HS-5 (cell line): ENCODE measurements at places on chromosomes 2 and 18.

- peak; percentile 26 for DNase-seq
Observed at GRCh38 chr2:96867756-96868554, 1.9 kb downstream of the SEMA4C start.

- no peak for DNase-seq
Observed at GRCh38 chr2:60290509-60290908, 262.9 kb downstream of the BCL11A start.

- peak; percentile 39 for DNase-seq
Observed at GRCh38 chr2:179592167-179592936, 269.1 kb downstream of the ZNF385B start.

GRCh38 chr2:173028671-173029070 is 47.0 kb upstream of the MAP3K20 start:
- no peak for DNase-seq

GRCh38 chr18:48825101-48825745 is 125.5 kb downstream of the SMAD7 start:
- DNase-seq = no peak

- no peak for DNase-seq
Observed at GRCh38 chr18:41923446-41923845, 31.6 kb upstream of the PIK3C3 start.

DNA sequence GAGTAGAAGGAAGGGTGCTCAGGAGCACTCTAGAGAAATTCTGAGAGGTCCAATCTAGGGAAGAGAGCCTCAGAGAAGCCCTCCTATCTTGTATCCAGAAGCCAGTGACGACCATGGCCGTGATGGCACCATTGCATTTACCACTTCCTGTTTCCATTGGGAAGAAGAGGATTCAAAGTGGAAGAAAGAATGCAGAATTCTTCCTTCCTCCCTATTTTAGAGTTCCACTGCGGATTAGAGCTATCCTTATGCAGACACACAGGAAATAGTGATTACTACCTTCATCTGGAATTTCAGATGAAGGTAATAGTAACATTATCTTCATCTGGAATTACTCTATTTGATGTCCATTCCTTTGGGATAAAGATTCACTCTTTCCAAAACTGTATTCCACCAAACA is 45.6 kb upstream of the PCBP1 start:
- peak; percentile 33 for DNase-seq

DNA sequence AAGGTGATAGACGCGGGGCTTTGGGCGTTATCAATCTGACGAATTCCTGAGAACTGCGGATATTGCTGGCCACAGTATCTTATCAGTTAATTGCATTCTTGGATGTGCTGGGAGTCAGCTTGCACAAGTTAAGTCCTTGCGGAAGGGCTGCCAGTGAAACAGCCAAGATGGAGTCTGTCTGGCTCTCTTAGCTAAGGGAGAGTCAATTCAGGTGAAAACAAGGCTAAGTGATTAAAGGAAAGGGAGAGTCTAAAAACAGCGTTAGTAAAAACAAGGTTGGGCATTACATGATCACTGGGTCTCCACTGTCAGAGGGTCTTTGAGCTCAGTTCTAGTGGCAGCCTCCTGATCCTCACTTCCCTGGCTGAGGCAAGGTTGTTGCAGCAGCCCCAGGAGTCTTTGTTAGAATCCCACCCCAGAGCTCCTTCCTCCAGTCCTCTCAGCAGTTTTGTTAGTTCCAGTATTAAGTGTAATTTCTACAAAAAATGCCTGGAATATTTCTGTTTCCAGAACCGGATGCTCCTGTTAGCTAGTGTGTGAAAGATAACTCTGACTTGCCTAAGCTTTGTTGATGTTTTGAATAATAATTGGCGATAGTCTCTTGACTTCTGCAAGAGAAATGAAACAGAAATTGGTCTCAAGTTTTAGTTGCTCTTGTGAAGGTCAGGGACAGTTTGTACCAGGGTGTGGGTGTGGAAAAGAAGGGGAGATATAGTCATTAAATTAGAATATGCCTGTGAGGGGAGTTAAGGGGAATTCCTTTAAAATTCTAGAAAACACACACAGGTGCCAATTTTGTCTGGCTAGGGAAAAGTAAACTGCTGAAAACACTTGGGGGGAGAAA is 10.6 kb downstream of the CFLAR start:
- DNase-seq = no peak

GRCh38 chr2:210667711-210668110 is 111.3 kb downstream of the CPS1 start:
- DNase-seq = no peak

DNA sequence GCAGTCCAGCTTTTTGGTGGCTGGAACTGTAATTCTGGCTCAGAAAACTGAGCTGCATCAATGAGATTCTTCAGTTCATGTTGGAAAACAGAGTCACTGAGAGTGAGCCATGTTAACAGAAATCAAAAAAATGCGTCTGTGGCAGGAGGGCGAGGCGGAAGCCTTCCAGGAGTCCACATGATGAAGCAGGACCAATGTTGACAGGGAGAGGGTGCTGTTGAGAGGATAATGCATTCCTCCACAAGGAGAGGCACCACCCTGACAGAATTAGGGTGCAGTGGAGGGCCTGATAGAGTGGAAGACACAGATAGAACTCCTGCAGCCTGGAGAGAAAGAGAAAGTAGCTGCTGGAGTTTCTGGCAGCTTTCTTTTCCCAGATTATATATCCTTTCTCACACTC is 111.5 kb downstream of the MGAT5 start:
- DNase-seq = no peak

GRCh38 chr18:39340418-39340817 is 1774.8 kb upstream of the CELF4 start:
- no peak for DNase-seq

DNA sequence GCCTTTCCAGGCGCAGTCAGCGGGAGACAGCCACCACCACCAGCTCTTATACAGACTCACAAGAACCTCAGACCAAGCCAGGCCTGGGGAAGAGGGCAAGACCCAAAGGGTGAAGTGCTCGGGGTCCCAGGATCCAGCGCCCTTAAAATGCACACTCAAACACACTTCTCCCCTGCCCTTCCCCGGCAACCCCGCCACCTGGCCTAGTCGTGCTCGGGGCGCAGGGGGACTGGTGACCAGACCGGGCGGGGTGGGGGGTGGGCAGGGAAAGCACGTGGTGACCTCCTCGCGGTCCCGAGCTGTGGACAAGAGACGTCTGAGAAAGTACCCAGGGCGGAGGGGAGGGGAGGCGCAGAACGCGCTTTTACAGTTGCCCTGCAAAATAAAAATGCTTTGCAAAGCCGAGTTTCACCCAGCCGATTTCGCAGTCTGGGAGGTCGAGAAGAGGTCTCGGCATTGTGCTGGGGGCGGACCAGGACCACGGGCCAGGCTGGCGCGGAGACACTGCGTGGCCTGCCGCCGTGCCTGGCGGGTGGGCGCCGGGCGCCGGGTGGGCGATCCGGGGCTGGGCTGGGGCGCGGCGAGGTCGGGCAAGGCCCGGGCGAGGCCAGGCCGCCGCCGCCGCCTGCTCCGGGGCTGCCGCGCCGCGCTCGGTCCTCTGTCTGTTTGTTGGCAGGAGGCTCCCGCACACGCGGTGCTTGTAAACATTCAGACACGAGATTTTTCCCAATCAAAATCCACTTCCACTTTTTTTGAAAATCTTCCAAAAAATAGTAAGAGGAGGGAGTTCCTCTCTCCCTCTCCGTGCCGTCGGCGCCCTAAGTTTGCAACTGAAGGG is 2.0 kb downstream of the BCL11A start:
- DNase-seq = no peak

DNA sequence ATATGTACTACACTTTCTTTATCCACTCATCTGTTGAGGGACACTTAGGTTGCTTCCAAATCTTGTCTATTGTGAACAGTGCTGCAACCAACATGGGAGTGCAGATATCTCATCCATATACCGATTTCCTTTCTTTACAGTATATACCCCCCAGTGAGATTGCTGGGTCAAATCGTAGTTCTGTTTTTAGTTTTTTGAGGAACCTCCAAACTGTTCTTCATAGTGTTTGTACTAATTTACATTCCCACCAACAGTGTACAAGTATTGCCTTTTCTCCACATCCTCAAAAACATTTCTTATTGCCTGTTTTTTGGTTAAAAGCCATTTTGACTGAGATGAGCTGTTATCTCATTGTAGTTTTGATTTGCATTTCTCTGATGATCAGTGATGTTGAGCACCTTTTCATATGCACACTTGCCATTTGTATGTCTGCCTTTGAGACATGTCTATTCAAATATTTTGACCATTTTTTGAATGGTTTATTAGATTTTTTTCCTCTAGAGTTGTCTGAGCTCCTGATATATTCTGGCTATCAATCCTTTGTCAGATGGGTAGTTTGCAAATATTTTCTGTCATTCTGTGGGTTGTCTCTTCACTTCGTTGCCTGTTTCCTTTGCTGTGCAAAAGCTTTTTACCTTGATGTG is 12.2 kb downstream of the PLEK start:
- DNase-seq = no peak

DNA sequence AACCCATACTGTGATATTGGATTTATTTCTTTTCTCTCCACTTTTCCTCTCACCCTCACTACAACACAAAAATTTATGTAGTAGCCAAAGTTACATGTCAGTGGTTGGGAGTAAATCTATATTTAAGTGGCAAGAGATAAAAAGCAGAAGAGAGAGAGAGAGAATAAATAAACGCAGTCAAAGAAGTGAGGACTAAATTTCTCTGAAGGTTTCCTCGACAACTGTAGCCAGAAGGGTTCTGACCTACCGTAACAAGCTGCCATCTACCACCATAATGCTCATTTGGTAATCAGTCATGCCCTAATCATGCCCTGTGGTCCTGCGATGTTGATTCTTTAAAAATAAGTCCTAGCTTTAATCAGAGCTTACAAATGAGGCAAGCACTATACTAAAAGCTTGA is 9.1 kb downstream of the ARHGAP28 start:
- no peak for DNase-seq

DNA sequence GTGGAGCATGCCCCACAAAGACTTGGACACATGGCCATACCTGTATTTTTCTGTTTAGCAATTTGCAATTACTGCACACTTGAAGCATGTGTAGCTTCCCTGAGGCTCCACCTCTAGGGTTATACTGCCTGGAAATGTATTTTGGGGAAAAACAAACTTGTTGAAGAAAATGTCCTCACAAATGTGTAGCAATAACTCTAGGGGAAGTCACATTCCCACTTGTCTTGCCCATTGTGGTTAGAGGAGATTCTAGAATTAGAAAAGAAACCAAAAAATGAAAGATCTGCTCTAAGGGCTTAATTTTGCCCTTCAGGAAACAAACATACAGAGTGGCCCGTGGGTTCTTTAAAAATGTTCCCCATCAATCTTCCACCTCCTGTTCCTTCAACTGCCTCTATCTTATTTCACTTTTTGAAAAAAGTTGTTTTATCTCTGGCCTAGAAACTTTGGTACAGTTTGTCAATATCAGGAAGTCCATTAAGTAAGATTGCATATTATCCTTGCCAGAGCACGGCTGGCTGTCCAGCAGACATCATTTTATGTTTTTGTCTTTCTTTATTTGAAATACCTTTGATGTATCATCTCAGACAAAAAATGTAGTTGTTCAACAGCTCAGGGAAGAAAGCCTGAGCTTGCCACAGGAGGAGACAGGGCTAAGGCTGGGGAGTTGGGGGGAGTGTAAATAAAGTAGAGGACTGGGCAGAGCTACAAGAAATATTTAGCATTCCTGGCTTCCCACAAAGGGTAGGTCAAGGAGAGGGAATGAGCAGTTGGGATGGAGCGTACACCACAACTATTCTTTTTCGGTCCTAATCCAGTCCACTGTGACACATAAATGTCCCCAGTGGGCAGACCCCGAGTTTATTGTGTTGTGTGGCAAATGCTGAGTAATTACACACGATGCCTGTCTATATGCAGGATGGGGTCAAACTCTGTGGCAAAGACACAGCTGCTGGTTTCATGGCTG is 96.8 kb upstream of the CDC42EP3 start:
- peak; percentile 82 for DNase-seq

- DNase-seq = peak; percentile 41
Observed at GRCh38 chr18:25299426-25300300, 52.3 kb downstream of the ZNF521 start.

GRCh38 chr2:69945441-69945840 is 16.0 kb downstream of the ASPRV1 start:
- no peak for DNase-seq

GRCh38 chr2:109614715-109615636 is 812 bp downstream of the SOWAHC start:
- no peak for DNase-seq

GRCh38 chr2:238097988-238098871 is 1.9 kb upstream of the ESPNL start:
- no peak for DNase-seq
